ENCODE measurements at places on chromosomes 11 and 22.

DNA sequence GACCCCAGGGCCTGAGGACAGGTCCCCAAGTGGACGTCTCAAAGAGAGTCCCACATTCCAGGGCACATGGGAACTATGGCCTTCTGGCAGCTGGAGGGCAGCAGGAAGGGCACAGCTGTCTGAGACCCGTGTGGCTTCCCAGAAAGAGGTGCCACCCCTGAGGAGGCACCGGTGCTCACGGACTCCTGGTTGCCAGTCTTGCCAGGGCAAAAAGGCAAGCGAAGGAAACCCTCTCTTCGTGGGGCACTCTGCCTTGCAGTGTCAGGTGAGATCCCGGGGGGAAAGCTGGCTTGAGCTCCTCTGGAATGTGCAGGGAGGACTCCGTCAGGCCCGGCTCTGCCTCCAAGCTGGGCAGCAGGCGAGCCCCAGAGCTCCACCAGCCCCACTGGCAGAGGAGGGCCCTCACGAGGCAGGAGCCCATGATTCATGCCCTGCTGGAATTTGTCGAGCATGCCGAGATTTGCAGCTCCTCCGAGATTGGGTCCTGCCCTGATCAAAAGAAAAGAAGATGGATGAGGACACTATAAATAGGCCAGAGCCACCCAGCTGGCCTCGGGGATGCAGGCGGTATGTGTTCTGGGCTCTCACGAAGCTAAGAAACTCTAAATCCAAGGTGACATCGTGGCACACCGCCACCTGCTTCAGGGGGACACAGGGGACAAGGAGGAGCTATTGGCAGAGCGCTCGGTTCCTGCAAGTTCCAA lies 9.9 kb upstream of the CELSR1 start:
- DNase-seq, result no peak

- DNase-seq, result no peak
Measured at GRCh38 chr11:119788096-119788883, 59.3 kb upstream of the NECTIN1 start.

GRCh38 chr11:48116437-48117228 lies 100.0 kb upstream of the OR4B1 start:
- no peak for DNase-seq

DNA sequence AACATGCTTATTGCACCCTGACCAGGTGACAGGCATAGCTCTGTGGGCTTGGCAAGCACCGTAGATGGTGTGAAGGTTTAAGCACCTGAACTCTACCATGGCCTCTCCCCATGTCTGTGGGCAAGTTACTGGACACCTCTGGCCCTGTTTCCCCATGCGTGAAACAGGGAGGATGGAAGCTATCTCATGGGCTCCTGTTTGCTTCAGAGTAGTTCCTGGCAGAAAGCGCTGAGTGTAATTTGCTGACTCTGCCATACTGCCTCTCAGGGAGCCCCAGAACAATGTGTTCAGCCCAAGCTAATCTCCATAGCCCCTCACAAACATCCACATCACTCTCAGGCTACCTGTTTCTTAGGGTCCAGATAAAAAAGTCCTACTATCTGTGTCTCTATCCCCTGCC lies 2.4 kb downstream of the CBX6 start:
- DNase-seq, result no peak

- no peak for DNase-seq
Measured at GRCh38 chr22:47286590-47286989, 524.1 kb downstream of the TBC1D22A start.

DNA sequence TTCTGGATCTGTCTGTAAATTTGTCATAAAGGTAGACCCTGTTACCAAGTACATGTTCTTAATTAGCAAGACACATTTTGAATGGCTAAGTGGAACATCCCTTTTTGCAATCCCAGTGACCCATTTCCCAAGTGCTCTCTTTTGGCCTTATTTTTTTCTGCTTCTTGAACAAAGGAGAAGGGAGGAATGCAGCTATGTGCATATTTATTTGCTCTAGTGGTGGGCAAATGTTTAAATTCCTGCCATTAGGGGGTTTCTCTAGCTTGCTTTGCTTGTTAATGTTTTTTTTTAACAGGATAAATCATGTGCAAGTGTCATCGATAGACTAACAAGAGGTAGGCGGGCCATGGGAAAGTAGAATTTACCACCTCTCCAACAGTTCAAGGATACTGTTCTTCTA lies 135.7 kb downstream of the COMMD9 start:
- DNase-seq, result no peak
